Activated CD8-positive, alpha-beta memory T cell treated with anti-CD3 and anti-CD28 coated beads, Interleukin-2, amount 10 ng/mL, durations not matched to agents 7 days and 5 days (primary cell): ENCODE measurements at places on chromosomes 2 and 18. TPM values are rescaled to one million over a fixed set of nuclear protein-coding genes. Genes with fewer than 3 reads are reported as not detected.

- DNase-seq, result no peak
These were observed 49.1 kb upstream of the CTAGE1 start for GRCh38 chr18:22466608-22467395.

DNA sequence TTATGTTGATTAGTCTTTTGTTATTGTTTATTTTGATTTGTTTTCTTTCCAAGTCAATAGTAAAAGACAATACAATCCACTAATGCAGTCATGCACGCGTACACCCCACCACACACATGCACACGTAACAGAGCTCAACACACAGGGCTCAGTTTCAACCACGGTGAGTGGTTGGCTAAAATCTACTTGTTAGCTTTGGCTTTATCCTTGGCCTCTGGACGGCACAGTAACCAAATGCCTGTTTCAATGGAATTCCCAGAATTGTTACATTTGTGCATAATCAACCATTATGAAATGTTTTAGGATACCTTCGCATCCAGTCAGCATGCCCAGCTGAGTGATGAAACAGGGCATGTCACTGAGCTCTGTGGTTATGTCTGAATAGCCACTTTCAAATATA lies 53.2 kb downstream of the NYAP2 start:
- DNase-seq, result no peak

- no peak for DNase-seq
These were observed 143.5 kb upstream of the NCKAP5 start for GRCh38 chr2:133711806-133712205.

DNA sequence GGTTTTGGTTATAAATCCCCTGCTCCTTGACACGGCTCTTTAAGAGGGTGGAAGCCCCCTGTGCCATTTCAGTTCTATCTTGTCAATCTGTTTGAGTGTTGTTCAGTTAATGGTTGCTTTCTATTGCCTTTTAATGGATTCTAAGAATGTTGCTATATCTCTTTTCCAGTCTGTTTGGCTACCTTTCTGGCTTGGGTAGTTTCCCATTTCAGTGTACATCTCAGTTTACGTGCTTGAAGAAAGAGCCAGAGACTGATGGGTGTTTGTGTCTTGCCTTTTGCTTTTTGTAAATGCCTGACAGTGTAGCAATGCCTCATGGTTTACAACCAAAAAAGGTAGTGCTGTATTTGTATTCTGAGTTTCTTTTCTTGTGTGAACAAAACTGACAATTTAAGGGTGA lies 45.3 kb downstream of the SPATS2L start:
- DNase-seq, result no peak

DNA sequence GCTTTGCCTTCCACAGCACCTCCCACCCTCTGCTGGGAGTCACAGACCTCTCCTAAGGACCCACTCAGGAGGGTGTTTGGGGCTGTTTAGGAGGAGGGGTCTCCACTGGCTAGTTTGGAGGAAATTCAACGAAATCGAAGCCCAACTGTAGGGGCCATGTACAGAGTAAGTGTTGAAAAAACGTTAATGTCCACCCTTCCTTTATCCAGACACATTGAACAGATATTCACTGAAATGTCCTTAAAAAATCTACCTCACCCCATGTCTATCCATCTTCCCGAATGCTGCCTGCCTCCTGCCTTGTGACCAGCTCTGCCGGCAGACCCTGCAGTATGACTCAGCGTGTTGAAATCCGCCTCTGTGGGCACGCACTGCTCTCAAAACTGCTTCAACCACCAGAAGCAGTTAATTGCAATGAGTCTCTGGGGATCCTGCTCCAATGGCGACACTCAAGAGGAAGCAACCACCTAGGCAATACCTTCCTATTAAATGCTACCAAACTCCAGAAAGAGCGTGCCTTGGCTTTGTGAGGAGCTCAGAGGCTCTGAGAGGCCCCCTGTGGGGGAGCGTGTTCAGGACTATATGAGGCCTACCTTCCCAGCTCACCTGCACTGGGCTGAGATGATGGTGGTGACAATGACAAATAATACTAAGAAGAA lies 61.4 kb upstream of the RTN4 start:
- DNase-seq, result no peak

GRCh38 chr18:21215490-21215889 lies 26.5 kb upstream of the GREB1L start:
- DNase-seq, result no peak

DAW1 gene
- total RNA-seq, result not detected

FNDC4 gene
- total RNA-seq, result 0.14 TPM

RUFY4 gene
- 5.1 TPM for total RNA-seq

PLB1 gene
- total RNA-seq, result 1.2 TPM
